Activated CD4-positive, CD25-positive, alpha-beta regulatory T cell treated with anti-CD3 and anti-CD28 coated beads, Interleukin-2, amount 50 U/mL, for 24 hours (primary cell): ENCODE measurements at places on chromosomes 7 and 10.

DNA sequence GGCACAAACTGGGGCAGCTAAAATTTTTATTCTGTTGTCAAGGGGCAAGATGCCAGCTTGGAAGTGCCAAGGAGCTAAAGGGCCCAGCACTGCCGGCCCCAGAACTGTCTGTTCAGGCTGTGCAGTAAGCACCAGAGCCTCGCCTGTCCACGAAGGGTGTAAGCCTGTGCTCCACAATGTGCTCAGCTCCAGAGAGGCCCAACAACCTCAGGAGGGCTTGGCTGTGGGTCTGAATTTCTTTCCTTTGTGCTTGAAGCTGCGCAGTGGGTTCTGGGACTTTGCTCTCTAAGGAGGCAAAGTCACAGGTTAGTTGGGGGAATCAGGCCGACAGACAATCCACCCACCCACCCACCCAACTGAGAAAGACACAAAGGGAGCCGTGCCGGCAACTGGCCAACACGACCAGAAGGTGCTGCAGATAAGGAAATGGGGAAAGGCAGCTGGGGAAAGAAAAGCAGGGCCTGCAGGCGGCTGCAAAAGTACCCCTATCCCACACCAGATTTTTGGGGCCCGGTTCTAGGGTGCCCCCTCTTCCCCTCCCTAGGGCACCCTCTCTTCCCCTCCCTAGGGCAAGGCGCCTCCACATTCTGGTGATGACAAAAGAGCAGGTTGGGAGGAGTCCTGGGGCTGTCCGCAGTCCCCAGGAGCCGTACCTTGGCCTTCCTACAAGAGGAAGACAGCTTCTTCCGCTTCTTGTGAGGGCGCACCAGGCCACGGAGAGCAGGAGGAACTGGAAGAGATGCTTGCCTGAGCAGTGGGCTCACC lies 7.7 kb downstream of the DDX56 start:
- ATAC-seq: peak; percentile 11

DNA sequence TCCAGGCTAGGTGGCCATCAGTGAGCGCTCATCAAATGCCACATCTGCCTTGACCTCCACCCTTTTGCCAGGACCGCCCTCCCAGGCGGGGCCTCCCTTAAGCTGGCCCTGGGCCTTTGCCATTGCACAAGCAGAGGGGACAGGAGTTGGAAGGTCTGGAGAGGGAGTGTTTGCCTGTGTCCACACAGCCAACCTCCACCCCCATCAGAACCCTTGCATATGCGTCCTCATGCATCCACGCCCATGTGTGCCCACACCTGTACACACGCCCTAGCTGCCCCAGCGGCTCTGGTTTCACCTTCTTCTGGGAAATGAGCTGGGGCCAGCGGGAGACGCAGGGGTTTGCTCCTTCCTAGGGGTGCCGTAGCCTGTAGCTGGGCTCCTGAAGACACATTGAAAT lies 64.0 kb downstream of the NEURL1 start:
- no peak for ATAC-seq

DNA sequence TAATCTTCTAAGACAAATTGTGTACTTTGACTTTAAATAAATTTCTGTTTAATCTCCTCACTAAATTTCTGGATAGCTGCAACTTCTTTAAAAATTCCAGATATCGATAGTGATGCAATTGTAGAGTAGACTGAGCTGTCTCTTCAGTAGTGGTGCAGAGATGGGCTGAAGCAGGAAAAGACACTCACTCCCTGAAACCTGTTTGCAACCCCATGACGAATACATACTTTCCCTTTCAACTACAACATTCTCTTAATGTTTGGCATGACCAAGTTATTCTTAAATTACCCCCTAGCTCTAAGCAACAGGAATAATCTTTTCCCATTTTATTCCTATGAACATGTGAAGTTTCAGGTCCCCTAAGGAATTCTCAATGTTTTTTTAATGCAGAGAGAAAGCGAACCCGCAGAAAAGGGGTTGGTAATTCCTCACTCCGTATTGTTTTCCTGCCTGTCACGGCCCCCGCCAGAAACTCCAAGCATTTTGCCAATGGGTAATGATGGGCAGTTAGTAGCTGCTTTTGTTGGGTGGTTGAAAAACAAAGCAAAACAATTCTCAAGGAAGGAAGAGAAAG lies 1.3 kb downstream of the THSD7A start:
- ATAC-seq: no peak

- ATAC-seq: no peak
These were observed 893.4 kb downstream of the XPNPEP1 start for GRCh38 chr10:109029870-109030269.

DNA sequence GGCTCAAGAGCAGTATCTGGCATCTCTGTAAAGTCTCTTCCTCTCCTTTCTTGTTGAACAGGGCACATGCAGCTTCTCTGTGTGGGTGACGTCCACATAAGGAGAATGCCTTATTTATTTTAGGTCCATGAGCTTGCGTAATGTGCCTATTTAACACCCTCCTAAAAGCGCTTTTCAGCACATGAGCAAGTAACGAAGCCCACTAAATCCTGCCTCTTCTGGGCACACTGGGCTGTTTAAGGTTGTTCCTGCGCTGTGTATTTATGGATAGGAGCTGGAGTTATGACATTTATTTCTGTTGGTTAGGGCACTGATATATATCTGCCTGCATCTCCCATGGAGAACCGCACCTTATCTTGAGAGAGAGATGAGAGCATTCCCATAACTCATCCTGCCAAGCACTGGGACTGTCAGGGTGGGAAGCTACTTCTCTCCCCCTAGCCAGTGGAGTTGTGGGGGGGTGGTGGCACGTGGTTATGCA lies 76.1 kb downstream of the LRRC4 start:
- ATAC-seq: no peak

- no peak for ATAC-seq
These were observed 273.6 kb downstream of the PLXDC2 start for GRCh38 chr10:20089879-20090278.

DNA sequence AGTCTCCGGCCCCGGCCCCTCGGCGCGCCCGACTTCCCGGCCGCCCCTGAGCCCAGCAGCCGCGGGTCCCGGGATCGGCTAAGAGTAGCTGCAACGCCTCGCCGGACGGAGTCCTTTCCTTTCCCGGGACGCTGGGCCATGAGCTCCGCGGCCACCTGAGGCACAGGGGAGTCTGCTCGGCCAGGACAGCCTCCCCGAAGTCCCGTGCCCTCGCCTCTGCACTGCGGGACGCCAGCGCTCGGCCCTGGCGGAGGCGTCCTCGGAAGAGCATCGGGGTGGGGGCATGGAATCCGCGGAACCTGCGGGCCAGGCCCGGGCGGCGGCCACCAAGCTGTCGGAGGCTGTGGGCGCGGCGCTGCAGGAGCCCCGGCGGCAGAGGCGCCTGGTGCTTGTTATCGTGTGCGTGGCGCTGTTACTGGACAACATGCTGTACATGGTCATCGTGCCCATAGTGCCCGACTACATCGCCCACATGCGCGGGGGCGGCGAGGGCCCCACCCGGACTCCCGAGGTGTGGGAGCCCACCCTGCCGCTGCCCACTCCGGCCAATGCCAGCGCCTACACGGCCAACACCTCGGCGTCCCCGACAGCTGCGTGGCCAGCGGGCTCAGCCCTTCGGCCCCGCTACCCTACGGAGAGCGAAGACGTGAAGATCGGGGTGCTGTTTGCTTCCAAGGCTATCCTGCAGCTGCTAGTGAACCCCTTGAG lies 502 bp downstream of the SLC18A3 start:
- no peak for ATAC-seq

DNA sequence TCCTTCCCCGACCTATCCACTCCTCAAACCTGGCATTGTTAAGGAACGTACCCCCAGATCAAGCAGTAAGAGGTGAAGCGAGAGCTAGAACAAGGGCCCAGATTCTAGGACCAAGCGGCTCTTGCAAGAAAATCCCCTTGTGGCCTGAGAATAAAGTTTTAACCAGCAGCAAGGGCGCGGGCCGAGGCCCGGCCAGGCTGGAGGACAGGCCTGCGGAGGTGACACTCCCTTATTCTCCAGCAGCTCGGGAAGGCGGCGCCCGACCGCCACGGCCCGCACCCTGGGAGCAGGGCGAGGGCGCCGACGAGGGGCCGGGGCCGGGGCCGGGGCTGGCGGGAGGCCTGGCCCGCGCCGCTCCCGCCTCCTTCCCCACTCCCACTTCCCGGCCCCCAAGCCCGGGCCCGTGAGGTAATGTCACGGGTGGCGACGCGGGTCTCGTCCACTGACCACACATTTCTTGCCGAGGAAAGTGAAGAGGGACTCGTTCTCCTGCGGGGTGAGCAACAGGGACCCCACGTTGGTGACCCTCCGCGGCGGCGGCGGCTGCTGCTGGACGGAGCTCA lies 551 bp downstream of the WASL start:
- ATAC-seq: peak; percentile 12

DNA sequence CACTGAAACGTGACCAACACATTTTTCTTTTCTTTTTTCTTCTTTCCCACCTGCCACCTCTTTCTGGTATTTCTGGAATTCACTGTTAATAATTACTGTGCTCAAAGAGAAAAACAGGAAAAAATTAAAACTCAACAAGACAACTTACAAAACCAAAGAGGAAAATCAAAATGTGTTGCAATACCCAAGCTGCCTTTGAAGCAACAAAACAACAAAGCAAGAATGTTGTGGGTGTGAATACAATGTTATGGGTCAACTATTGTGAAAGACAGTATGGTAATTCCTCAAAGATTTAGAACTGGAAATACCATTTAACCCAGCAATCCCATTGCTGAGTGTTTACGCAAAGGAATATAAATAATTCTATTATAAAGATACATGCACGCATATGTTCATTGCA lies 415.1 kb downstream of the GFRA1 start:
- no peak for ATAC-seq

DNA sequence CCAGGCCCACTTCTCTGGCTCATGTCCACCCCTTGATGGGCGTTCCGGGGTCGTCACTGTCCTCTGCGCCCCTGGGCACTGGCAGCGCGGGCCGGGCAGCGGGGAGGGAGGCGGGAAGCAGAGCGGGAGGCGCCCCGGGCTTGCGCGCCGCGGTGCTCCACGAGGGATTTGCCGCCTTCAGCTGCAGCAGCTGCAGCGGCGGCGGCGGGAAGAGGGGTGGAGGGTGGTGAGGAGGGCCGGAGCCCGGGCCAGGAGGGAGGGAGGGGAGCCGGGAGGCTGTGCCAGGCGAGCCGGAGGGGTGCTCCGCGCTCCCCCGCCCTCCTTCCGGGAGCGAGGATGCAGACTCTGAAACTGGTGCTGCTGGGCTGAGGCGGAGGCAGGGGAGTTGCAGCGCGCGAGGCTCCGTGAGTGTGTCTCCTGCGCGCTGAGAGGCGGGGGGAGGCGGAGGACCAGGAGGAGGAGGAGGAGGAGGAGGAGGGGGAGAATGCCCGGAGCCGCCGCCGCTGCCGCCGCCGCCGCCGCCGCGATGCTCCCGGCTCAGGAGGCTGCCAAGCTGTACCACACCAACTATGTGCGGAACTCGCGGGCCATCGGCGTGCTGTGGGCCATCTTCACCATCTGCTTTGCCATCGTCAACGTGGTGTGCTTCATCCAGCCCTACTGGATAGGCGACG lies at the start of gene LHFPL3:
Gene LHFPL3 (plus strand): TSS at position 308 of the 674 bp plus-strand sequence.
- ATAC-seq: no peak

DNA sequence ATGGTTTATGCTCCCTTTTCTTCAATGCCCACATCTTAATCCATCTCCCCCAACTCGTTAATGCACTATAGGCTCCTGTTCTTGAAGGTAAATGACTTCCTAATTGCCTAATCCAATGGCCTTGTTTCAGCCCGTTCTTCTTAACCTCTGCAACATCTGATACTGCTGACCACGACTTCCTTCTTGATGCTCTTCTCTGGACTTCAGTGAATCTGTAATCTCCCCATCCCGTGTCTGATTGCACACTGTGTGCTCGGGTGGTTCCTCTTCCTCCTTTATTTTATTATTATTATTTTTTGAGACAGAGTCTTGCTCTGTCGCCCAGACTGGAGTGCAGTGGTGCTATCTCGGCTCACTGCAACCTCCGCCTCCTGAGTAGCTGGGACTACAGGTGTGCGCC lies 58.9 kb downstream of the HIPK2 start:
- no peak for ATAC-seq

- ATAC-seq: no peak
These were observed 87.1 kb downstream of the SAMD9 start for GRCh38 chr7:93030605-93031225.

DNA sequence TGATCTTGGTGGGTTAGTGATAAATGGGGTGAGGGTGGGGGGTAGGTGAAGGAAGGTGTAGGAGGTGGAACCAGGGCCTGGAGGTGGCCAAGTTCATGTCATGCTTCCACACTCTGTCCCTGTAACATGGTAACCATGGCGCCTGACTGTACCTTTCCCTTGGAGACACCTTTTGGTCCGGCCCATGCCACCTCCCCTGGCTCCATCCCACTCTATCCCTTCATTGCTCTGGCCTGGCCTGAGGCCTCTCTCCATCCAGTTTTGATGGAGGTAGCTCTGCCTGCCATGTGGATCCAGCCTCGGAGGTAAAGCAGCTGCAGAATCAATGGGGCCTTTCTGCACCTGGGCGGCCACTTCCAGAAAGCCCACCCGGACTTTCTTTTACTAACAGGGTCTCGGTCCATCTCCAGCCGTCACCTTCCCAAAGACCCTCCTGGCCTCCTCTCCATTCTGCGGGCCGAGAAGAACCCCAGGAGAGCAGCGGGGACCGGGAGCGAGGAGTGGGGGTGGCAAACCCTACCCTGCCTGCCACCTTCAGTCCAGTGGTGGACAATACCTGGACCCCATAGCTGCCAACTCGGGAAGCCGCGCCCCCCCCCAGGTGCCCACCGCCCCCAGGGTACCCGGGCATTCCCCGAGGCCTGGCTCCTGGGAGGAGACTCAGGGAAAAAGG lies 504 bp upstream of the TRRAP start:
- ATAC-seq: no peak

GRCh38 chr7:98097042-98097645 lies 9.5 kb upstream of the LMTK2 start:
- ATAC-seq: no peak

GRCh38 chr7:132386201-132386681 lies 190.0 kb downstream of the PLXNA4 start:
- no peak for ATAC-seq
